ENCODE measurements at places on chromosomes 16 and 17. TPM values are rescaled to one million over a fixed set of nuclear protein-coding genes. Genes with fewer than 3 reads are reported as not detected.

The C17orf100 gene
- 0.28 TPM for total RNA-seq

The PMFBP1 gene
- total RNA-seq = under 0.01 TPM

- no peak for DNase-seq
- no peak overlapping the region for H3K27ac ChIP-seq
- H3K27me3 ChIP-seq = no peaks in the 10 kb centered on the region
- H3K36me3 ChIP-seq = no peaks in the 10 kb centered on the region
- no peak overlapping the region for H3K4me3 ChIP-seq
These were observed 51.4 kb upstream of the TMEM132E start for GRCh38 chr17:34527908-34528470.

- H3K27ac ChIP-seq = no peak overlapping the region
- no peaks in the 10 kb centered on the region for H3K4me1 ChIP-seq
- no peaks in the 10 kb centered on the region for H3K27me3 ChIP-seq
- peaks cover 61% of the 10 kb centered on the region for H3K36me3 ChIP-seq
- no peak overlapping the region for H3K4me3 ChIP-seq
- DNase-seq = peak; percentile 56
These were observed 6.6 kb downstream of the PHB1 start for GRCh38 chr17:49407981-49408501.

DNA sequence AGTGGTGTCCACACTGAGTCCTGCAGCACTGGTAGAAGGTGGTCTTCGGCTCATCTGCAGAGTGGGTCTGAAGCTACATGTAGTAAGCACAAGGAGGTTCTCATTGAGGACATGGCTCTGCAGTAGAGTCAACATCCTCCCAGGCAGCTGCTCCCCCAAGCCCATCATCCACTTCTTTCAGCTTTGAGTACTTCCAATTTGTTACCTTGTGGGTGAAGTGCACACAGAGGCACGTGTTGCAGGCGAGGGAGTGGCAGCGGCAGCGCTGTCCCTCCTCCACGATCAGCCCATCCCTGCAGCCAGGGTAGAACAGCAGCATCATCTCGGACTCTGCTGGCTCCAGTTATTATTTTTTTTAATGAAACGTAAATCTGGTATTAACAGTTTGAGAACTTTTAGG lies 1.8 kb upstream of the SSTR2 start:
- H3K27me3 ChIP-seq = peaks cover 73% of the 10 kb centered on the region
- H3K4me1 ChIP-seq = peaks cover 8% of the 10 kb centered on the region
- H3K36me3 ChIP-seq = no peaks in the 10 kb centered on the region
- H3K4me3 ChIP-seq = no peak overlapping the region
- H3K27ac ChIP-seq = no peak overlapping the region
- DNase-seq = no peak

DNA sequence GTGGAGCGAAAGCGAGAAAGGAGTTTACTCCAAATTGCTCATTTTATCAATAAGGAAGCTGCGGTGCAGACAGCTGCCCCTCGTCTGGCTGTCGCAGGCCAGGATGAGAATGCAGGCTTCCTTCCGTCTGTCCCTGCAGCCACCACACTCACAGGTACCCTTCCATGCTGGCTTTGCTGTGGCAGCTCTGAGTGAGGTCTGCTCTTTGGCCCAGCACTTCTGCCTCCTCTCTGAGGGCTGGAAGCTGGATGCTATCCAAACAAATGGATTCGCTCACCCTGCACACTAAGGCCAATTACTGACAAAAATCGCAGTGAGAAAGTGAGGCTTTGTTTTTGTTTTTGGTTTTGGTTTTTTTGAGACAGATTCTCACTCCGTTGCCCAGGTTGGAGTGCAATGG lies 7.0 kb downstream of the ARMC7 start:
- peaks cover 4% of the 10 kb centered on the region for H3K4me1 ChIP-seq
- peaks cover 10% of the 10 kb centered on the region for H3K36me3 ChIP-seq
- no peaks in the 10 kb centered on the region for H3K27me3 ChIP-seq
- no peak overlapping the region for H3K4me3 ChIP-seq
- no peak overlapping the region for H3K27ac ChIP-seq

Data from IMR-90 (cell line).